ENCODE measurements at places on chromosomes 13 and 19. TPM values are rescaled to one million over a fixed set of nuclear protein-coding genes. Genes with fewer than 3 reads are reported as not detected.

- DNase-seq: peak; percentile 62
Observed at GRCh38 chr19:3210347-3211017, 14.0 kb upstream of the CELF5 start.

- DNase-seq: no peak
Observed at GRCh38 chr19:5121266-5122120, 152.6 kb downstream of the KDM4B start.

GRCh38 chr19:43552616-43553015 lies 19.6 kb downstream of the ZNF575 start:
- DNase-seq: no peak

DNA sequence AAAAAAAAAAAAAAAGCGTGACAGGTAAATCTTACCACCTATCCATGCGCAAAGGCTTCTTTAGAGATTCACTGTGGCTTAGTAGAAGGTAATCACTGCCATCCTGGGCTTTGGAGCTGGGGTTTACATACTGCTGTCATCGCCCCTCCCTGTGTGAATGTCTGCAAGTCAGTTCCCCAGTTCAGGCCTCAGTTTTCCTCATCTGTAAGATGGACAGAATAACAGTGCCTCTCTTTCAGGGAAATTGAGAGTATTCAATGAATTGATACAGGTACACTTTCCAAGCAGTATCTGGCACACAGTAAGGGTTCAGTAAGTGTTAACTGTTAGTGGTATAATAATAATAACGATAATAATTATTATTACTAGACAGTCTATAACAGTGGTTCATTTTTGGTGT lies 2.2 kb downstream of the RELB start:
- DNase-seq: no peak

- DNase-seq: no peak
Observed at GRCh38 chr13:42707586-42707985, 73.8 kb upstream of the FAM216B start.

DNA sequence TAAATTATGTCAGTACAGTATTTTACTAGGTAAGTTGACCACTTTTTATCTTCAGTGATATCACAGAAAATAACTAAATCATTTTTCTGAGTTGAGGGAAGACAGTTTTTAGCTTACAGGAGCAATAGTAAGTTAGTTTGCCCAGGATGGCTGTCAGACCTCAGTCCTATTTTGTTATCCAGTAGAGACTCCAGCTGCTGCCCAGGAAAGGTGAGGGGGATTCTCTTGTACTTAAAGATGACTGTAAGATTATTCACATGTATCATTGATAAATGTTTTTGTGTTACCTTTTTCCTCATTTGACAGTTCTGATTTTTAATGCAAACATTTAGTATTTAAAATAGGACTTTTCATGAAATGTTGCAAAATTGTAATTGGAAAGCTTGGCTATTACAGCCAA lies 14.5 kb upstream of the GPR183 start:
- no peak for DNase-seq

GRCh38 chr13:97881556-97881955 lies 71.9 kb upstream of the IPO5 start:
- DNase-seq: no peak

GRCh38 chr19:3606174-3606689 lies 443 bp downstream of the TBXA2R start:
- no peak for DNase-seq

DNA sequence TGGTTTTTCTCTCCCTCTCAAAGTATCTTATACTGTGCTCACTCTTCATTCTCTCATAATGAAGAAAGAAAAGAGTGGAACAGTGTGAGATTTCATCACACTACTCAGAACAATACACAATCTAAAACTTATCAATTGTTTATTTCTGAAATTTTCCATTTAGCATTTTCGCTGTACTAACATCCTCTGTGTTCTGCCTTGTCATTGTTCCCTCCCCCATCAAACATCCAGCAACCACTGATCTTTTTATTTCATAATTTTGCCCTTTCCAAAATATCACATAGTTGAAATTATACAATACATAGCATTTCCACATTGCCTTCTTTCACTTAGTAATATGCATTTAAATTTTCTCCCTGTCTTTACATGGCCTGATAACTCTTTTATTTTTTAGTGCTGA lies 658.7 kb downstream of the SLITRK1 start:
- DNase-seq: no peak

GRCh38 chr19:4272894-4273293 lies 6.2 kb upstream of the SHD start:
- no peak for DNase-seq

DNA sequence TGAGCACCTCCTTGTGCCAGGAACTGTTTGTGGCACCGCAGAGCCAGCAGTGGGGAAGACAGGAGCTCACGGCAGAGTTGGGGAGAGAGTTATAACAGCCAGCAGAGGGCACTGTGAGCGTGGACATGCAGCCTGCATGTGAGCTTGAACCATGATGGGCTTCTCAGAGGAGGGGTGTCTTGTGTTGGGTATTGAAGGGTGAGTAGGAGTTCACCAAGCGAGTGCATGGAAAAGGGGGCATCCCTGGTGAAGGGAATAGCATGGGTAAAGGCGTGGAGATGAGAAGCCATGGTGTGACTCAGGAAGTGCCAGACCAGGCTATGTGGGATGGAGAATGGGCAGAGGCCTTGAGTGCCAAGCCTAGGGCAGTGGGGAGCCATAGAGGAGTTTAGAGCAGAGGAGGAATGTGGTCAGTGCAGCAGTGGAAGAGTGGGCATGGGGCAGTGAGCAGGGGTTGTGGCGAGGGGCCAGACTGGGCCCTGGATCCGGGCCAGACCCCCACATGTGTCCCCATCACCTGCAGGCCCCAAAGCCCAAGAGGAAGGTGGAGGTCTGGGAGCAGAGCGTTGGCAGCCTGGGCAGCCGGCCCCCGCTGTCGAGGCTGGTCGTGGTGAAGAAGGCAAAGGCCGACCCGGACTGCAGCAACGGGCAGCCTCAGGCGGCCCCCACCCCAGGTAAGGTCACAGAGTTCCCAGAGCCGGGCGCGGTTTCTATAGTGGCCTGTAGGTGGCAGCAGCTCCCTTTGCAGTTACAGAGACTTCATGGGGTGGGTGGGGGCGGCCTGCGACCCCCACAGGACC lies 11.8 kb upstream of the SHD start:
- DNase-seq: peak; percentile 53

- DNase-seq: no peak
Observed at GRCh38 chr13:22793598-22794134, 387.1 kb upstream of the SGCG start.

DNA sequence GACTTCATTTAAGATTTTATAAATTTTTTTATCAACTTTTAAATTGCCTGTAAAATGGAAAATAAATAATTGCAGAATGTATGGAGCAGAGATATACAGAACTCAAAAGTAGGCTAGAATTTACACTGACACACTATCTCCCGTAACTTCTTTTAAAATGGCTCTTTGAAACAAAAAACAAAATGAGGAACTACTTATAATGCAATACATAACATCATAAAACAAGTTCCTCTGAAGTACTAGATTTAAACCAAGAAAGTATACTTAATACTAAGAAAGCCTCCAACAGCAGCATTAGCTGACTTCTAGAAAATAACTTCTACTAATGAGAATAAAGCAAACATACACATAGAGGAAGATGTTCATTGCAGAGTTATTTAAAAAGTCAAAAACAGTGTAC lies 17.0 kb downstream of the RBM26 start:
- no peak for DNase-seq

- no peak for DNase-seq
Observed at GRCh38 chr13:40245567-40245966, 420.9 kb downstream of the FOXO1 start.

DNA sequence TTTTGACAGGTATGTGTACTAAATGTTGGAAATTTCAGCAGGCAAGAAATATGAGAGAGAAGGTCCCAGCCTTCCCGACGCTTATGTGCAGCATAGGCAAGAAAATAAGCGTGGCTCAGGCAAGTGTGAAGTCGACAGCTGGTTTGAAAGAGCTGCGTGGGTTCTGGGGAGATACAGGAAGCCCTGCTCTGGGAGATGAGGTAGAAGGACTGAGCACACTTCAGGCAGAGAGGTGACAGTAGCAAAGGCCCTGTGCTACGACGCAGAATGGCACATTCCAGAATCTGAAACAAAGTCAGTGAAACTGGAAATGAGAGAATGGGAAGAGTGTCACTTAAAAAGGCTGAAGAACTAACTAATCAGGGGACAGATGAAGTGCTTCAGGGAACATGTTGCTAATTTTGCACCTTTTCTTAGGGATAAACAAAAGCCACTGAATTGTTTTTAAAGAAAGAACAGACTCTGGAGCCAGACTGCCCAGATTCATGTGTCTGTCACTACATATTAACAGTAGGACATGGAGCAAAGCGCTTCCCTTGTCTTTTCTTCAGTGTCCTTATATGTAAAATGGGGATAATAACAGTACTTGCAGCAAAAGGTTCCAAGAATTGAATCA lies 160.1 kb downstream of the SPRY2 start:
- no peak for DNase-seq

GRCh38 chr13:42878721-42879120 lies 97.3 kb downstream of the FAM216B start:
- DNase-seq: no peak

DNA sequence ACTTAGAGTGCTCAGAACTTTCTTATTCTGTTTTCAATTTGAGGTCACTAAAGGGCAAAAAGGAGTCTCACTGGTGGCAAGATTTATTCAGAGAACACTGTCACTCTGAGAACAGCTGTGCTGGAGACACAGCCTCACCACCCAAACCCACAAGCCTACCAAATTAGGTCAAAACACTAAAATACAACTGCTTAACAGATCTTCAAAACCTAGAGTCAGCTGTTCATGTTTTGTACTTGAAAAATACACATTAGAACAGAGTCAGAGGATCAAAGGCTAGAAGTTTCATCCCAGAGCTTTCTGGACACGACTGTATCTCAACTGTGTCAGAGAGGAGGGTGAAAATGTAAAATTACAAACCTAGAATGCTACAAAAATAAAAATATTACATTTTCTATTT lies 89.3 kb downstream of the MIPEP start:
- no peak for DNase-seq

- no peak for DNase-seq
Observed at GRCh38 chr19:13100031-13100588, 2.5 kb downstream of the LYL1 start.

- no peak for DNase-seq
Observed at GRCh38 chr13:41590643-41591042, 133.3 kb downstream of the RGCC start.

- no peak for DNase-seq
Observed at GRCh38 chr13:59364641-59365085, 799.1 kb downstream of the DIAPH3 start.

Gene MISP
- 0.01 TPM for polyA plus RNA-seq

Gene PIAS4
- polyA plus RNA-seq: 8.5 TPM

Gene REEP6
- polyA plus RNA-seq: 4.8 TPM

Gene KIRREL2
- not detected for polyA plus RNA-seq

Gene ZSCAN22
- 0.87 TPM for polyA plus RNA-seq

Gene DLEU7
- not detected for polyA plus RNA-seq

Gene DENND1C
- 0.43 TPM for polyA plus RNA-seq
